Stimulated activated CD4-positive, alpha-beta T cell treated with anti-CD3 and anti-CD28 coated beads, Interleukin-2, amount 100 ng/mL, for 48 hours (primary cell): ENCODE measurements at places on chromosomes 3 and 15.

DNA sequence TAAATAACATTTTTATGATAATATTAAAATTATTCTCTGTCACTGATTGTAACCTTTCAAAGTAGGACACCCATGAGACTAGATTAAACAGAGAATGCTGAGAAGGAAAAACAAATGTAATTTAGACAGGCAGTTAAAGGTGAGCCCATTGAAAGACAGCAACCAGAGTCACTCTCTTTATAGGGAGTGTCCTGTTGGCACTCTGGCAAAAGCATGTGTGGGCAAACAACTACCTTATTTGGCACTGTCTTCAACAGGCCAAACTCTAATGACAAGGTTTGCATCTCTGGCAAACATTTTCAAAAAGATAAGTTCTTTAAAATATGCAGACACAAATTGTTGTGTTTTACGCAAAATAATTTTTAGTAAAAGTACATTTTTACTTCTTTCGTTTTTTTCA lies 29.8 kb downstream of the NFKBIZ start:
- no peak for DNase-seq

GRCh38 chr3:141308588-141309218 lies 59.6 kb upstream of the ZBTB38 start:
- no peak for DNase-seq

DNA sequence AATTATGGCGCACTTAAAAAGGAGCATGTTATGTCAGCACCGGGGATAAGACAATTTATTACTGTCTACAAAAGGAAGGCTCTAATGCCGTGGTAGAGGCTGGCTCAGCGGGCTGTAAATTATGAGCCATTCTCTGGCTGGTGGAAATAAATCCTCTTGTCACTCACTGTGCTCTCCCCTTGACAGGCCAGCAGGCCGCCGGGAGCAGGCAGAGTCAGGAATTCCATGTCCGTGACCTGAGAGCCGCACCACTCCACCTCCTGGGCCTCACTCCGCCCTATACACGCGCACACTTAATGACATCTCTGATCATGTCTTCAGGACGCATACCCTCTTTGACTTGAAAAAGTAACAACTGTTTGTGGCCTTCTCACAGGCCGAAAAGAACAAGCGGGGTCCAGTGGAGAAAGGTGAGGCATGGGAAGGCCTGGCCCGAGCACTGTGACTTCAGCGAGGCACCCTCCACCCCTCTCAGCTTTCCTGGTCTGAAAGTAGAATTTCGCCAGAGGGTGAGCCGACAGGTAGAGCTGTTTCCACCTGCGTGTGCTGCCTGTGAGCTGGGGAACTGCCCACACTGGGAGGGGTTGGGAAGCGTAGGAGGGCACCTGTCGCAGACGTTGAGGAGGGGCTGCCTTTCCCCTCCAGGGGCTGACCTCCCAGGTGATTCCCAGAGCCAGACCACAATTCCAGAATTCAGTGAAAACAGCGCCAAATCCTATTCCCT lies 13.2 kb upstream of the PCSK6 start:
- DNase-seq = no peak

DNA sequence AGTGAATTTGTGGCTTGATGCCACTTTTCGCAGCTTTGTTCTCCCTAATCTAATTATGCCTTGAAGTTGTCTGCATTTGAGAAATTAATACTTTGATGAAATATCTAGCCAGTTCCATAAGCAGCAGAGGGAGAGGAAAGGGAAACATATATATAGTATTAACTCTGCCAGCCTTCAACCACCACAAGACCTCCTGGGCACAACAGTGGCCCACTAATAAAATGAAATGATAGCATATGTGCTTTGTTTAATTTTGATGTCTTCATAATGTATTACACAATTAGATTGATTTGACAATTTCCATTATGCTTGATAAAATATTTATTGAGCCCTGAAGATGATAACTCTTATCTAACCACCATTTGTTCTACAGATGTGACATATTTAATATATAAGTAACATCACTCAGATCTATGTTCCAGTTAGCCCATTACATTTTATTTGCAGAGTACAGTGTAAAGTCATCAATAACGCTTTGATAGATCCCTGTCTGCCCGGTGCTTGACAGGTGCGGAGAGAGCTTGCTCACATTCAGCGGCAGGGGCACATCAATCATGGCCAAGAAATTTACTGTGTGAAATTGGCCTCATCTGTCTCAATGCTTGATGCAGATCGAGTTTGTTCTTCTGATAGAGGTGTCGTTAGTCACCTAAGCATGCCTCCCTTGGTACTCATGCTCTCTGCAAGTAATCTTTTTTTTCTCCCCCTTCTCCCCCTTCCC lies 187.4 kb downstream of the MECOM start:
- no peak for DNase-seq

DNA sequence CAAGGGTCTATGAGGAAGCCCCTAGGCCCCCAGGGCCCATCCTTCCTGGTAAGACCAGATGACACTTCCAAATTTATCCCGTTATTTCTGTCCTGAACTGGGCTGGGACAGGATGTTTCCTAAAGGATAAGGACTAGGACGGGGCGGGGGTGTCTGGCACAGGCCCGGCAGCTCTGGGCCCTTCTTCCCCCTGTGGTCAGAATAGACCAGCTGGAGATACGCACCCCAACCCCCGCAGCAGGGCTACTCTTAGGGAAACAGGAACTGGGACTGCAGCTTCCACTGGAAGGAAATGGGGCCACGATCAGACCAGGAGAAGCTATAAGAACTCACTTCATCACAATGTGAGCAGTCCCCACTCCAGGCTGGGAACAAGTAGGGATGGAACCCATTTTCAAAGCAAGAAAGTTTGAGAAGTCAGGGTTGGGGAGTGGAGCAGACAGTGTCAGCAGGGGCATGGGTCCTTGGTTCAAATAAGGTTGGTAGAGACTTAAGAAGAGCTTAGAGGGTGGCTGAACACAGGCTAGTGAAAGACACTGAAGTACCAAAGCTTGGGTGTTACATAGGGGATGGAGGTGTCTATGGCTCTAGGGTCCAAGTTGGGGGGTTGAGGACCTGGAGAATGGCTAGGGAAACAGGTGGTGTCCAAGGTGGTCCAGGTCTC lies 1.1 kb downstream of the NCKIPSD start:
- DNase-seq = no peak

- no peak for DNase-seq
Observed at GRCh38 chr3:11300970-11301369, 28.8 kb downstream of the ATG7 start.

DNA sequence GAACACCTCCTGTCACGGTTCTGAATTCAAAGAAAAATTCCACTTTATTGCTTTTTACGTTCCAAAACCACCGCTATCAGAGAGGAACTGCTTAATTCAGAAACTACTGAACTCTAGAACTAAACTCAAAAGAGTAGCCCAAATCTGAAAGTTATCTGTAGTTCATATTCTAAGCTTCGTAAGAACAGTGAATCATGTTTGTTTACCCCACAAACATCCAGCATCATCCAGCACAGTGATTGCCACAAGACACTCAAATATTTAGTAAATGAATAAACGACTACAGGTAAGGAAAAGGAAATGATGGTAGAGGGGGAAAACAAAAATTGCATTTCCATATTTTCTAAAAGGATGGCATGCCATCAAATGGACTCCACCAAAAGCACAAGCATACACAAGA lies 32.3 kb downstream of the VPS13C start:
- DNase-seq = no peak

DNA sequence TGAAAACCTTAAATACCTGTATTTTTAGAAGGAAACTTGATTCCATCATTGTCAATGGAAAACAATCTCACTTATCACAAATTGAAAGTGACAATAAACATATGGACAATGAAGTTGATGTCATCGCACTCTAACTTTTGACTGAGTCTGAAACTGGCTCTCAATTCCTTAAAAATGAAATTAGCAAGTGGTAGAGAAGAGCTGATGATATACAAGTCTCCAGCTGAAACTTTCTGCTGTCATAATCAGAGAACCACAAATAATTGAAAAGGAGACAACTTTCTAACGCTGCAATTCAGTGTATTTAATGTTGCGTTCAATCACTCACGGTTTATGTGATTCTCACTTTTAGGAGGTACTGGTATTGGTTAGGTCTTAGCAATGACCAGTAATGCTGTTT lies 37.5 kb downstream of the EPHB1 start:
- DNase-seq = no peak
